Skin of body (tissue), 3 donors: ENCODE measurements at places on chromosomes 6 and 20. TPM values are rescaled to one million over a fixed set of nuclear protein-coding genes. Genes with fewer than 3 reads are reported as not detected.

GRCh38 chr6:18371010-18371409 is 16.1 kb upstream of the RNF144B start:
- DNase-seq = no peak

DNA sequence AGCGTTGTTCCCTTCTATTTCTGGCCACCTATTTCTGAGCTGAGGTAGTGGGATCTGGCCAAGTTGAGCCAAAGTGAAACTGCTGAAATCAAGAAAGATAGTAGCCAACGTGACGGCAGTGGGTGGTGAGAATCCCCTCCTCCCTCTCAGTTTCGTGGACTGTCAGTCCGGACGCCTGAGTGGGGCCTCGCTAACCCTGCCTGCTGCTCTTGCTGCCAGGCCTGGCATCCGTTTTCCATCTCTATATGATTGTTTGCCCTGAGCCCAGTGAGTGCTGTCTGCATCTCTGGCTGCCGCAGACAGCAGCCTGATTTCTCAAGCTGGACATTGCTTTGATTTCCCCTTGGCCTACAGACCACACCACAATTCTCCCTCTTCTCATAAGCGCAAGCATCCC is 23.5 kb upstream of the PAX1 start:
- DNase-seq = no peak

DNA sequence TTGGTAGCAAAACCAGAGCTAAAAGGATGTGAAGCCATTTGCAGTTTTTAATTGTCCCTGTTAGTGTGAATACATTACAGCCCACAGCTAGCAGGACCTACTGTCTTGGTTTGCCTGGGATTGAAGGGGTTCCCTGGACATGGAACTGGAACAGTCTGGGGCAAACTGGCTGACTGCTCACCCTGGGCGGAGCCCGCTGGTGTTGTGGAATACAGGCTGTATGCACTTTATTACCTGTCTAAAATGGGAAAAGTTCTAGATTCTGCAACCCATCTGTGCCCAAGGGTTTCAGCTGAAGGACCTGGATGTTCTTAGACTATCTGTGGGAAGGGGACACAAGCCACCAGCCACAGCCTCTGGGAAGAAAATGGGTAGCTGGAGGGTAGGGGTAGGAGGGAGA is 12.2 kb upstream of the CDKN1A start:
- no peak for DNase-seq

DNA sequence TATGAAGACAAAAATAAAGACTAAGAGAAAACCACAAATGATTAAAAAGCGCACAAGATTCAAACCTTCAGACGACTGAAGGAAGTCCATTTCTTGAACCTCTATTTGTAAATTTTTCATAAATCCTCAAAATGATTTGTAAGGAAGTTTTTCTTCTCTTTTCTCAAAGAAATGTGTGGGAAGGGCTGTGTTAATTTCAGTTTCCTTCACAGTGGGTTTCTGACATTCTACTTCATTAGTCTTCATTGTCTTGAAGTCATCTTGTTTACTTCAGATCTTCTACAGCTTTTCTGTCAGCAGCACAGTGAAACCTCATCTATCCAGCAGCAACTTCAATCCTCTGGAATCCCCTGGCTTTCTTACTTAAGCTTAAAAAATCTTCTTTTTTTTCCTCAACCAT is 87.6 kb upstream of the MYLIP start:
- DNase-seq = no peak

DNA sequence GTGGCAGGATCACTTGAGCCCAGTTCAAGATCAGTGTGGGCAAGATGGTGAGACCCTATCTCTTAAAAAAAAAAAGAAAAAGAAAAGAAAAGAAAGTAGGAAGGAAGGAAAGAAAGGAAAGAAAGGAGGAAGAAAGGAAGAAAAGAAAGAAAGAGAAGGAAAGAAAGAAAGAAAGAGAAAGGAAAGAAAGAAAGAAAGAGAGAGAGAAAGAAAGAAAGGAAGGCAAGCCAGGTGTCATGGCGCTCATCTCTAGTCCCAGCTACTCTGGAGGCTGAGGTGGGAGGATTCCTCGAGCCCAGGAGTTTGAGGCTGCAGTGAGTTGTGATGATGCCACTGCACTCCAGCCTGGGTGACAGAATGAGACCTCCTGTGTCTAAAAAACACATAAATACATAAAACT is 11.5 kb upstream of the SRC start:
- no peak for DNase-seq

- no peak for DNase-seq
These were observed 3.7 kb upstream of the SPDEF start for GRCh38 chr6:34559651-34560365.

DNA sequence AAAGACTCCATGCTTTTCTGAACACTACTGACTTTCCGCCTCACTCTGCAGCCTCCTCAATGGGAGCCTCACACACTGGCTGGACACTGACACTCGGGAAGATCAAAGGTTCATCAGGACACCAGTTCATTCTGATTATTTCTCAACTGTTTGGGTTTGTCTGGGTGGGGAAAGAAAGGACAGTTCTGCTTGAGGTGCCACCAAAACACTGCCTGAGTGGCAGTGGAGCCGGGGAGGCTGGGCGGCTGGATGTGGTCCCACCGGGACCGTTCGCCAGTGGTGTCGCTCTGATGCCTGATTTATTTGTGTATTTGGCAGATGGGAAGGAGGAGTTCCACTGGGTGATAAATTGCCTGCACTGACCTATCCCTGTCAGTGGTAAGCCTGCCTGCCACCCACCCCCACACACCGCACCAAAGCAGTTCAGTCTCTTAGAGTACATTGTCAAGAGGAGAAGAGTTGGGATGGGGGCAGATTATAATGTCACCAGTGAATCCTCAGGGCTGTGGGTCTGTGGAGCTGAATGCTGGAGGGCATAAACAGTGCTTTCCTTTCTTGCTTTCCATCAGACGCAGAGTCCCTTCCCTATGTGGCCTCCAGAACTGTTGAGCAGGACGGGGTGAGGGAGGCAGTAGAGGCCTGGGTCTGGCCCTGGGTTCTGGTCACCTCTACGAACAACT is 49.8 kb downstream of the EDN1 start:
- no peak for DNase-seq

- DNase-seq = no peak
These were observed 111.0 kb upstream of the TMEM181 start for GRCh38 chr6:158448856-158449255.

DNA sequence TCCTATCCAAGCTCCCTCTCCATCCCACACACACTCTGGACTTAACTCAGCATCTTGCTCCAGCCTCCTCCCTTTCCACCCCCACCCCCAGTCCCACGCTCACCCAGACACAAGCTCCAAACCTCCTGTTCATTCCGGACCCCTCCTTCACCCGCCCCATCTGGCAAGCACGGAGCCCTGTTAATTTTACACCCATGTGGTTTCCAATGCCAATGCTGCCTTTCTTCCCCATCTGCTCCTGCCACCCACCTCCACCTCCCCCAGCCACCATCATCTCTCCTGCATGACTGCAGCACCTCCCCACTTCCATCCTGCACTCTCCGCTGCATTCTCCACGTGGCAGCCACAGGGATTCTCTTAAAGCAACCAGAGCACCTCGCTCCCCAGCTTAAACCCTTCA is 9.9 kb upstream of the CDK5RAP1 start:
- DNase-seq = no peak

DNA sequence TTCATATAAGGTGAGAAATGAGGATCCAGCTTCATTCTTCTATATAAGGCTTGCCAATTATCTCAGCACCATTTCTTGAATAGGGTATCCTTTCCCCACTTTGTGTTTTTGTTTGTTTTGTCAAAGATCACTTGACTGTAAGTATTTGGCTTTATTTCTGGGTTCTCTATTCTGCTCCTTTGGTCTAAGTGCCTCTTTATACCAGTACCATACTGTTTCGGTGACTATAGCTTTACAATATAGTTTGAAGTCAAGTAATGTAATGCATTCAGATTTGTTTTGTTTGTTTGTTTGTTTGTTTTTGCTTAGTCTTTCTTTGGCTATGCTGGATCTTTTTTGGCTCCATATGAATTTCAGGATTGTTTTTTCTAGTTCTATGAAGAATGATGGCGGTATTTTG is 64.6 kb downstream of the ERMARD start:
- DNase-seq = no peak

DNA sequence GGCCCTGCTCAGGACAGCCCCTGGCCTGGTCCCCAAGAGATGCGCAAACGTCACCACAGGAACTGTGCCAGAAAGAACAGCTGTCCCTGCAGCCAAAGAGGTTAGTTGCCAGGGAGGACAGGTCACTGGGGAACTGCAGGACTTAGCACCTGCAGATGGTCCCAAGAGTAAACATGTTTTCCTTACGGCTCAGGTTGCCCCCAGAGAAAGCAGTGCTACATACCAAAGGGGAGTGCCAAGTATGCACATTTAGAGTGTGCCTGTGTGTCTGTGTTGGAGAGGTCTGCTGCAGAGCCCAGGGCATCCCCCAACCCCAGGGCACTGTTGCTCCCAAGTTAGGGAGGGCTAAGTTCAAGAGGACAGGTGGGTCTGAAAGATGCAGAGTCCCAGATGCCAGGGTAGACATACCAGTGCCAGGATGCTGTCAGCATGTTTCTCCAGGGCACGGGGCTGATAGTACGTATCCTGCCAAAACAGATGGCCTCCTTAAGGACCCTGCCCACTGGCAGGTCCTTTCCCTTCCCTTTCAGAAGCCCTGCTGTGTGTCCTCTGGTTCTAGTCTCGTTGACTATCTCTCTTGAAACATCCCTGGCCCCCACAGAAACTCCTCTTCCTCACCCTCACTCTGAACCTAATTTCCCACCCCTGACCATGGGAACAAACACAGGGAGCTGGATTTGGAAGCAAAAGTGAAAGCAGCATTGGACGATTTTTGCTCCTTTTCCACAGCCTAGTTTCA is 1.3 kb downstream of the ABHD16A start:
- DNase-seq = no peak

GRCh38 chr20:47365023-47365764 is 8.7 kb upstream of the ZMYND8 start:
- no peak for DNase-seq

- no peak for DNase-seq
These were observed 33.8 kb downstream of the PLEKHG1 start for GRCh38 chr6:150633486-150633834.

DNA sequence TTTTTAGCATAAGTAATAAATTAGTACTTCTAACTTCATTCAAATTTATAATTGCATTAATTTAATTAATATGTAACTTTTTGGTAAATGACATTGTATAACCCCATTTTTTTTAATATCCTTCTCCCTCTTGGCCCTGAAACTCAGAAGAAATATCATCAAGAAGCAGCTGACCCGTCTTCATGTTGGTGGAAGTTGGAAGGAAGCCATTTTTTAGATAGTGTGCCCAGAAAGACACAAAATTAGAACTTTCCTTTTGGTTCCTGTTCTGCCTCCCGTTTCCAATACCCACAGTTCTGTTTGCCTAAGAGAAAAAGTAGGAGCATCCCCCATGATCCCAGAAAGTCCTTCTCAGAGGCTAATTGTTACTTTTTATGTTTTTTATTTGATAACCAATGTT is 65.5 kb downstream of the PLCB4 start:
- DNase-seq = no peak

DNA sequence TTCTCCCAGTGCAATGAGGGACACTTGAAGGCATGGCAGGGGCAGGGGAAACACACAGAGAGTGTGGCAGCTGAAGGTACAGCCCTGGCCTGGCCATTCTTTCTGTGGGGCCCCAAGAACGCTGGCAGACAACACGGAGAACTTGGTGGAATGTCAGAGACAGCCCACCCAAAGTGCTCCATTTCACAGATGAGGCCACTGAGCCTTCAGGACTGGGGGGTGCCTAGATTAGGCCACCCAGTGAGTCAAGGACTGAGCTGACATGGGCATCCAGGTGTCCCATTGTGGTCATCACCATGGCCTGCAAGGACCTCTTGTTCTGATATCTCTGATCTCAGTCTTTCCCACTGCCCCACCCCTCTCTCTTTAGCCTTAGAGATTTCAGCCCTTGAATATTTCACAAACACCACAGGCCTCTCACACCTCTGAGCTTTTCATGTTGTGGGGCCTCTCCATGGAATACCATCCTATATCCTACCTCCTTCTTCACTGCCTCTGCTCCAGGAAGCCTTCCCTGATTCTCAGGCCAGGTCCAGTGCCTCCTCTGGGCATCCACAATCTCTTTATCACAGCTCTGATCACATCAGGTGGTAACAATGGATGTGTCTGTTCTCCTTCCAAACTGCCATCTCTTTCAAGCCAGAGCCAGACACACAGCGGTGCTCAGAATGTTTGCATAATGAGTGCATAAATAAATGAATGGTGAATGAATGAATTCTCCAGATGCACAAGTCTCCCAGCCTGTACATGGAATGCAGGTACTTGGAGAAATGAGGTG is 2.0 kb upstream of the RSPO4 start:
- no peak for DNase-seq

GRCh38 chr20:16462711-16463110 is 110.5 kb downstream of the KIF16B start:
- DNase-seq = no peak

DNA sequence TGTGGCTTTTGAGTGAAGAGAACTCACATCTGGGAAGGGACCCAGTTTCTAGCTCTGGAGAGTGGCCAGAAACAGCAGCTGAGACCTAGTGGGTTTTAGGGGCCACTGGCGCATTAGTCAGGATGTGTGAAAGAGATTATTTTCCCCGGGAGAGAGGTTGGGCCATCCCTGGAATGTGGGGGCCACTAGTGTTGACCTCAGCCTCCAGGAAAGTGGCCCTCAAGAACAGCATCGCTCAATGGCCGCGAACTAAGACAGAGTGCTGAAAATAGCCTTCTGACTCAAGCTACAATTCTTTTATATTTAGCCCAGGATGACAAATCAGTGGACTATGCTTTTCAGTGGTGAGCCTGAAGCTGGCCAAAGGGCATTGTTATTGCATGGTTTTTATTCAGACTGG is 210.4 kb upstream of the RNF24 start:
- no peak for DNase-seq

- DNase-seq = no peak
These were observed 76.0 kb downstream of the JPH2 start for GRCh38 chr20:44110816-44111568.

DNA sequence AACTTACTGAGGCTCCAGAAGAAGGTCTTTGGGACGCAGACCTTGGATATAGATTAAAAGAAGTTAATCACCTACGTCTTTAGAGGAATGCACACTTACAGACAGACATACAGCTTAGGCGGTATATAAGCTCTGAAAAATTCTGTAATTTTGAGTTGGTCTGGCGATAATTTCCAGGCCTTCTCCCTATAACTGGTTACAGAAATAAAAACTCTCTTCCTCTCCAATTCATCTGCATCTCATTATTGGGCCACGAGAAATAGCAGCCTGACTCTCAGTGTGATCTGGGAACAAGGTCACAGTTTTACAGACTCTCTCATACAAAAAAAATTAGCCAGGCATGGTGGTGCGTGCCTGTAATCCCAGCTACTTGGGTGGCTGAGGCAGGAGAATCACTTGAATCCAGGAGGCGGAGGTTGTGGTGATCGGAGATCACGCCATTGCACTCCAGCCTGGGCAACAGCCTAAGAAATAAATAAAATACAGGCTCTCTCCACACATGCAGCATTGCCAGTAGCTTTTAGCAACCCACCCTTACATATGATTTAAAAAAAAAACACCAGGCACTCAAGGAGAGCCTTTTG is 4.7 kb downstream of the ZBTB24 start:
- DNase-seq = peak; percentile 16

- DNase-seq = no peak
These were observed 190.1 kb downstream of the CDH4 start for GRCh38 chr20:61442075-61442670.

CLDN20 gene
- total RNA-seq = 0.30 TPM

HNF4A gene
- total RNA-seq = 0.10 TPM

COX4I2 gene
- 4.1 TPM for total RNA-seq

STMND1 gene
- total RNA-seq = not detected

CCN2 gene
- total RNA-seq = 83.1 TPM

NRSN1 gene
- total RNA-seq = 0.39 TPM

TRAPPC3L gene
- total RNA-seq = 0.49 TPM

CFAP206 gene
- total RNA-seq = 0.49 TPM

CLPSL2 gene
- total RNA-seq = not detected

CRYBG1 gene
- 24.9 TPM for total RNA-seq

IMPG1 gene
- not detected for total RNA-seq

OOEP gene
- total RNA-seq = not detected
